ENCODE measurements at places on chromosomes 7 and 10.

DNA sequence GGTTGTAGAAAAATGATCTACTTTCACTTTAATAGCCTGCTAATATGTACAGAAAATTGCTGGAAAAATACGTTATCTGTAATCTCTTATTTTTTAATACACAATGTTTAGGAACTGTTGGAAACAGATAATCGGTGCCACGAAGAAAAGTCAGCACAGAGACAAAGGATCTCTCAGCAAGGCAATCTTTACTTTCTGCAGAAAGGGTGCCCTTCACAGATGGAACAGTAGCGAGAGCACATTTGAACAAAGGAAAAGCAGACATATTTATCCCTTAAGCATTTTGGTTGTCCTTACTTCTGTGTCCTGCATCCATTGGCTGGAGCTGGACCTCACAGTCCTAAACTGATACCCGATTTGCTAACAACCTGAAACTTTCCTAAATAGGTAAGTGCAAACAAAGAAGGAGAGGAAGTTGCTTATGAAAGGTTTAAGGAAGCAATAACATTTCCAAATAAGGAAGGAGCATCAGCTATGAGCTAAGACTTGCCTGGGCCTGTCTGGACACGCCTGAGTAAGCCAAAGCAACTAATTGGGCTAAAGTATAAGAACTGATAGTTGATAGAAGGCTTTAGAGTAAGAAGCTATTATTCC is 640.0 kb downstream of the SH2D4B start:
- no peak for DNase-seq

- DNase-seq: no peak
Measured at GRCh38 chr7:157964016-157964415, 623.6 kb downstream of the PTPRN2 start.

GRCh38 chr10:15457382-15457781 is 86.3 kb upstream of the FAM171A1 start:
- DNase-seq: no peak

GRCh38 chr7:114689406-114689805 is 232.5 kb upstream of the MDFIC start:
- no peak for DNase-seq

DNA sequence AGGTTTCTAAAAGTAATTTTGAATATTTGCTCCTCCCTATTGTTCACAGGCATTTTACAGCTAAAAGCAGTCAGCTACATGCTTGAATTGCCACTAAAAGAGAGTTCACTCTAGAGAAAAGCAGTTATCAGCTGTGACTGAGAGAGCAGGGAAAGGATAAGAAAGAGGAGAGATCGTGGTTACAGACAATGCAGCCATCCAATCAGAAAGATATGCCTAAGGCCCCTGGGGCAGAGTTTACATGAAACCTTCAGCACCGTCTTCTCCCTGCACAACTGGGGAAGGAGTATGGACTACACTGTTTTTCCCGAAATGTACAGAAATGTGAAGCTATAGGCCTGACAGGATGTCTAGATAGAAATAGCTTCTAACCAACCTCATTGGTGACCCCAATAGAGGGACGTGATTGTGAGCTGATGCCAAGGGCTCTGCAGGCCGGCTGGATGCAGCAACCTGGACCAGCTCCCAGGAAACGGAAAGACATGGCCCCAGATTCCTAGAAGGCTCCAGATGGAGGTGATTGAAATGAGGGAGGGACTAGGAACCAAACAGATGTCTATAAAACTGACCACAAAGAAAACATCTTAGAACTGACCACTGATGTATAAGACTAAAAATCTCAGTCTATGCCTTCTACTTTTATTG is 3.2 kb upstream of the VSTM4 start:
- DNase-seq: no peak

- DNase-seq: no peak
Measured at GRCh38 chr7:5359344-5359743, 64.3 kb downstream of the TNRC18 start.

DNA sequence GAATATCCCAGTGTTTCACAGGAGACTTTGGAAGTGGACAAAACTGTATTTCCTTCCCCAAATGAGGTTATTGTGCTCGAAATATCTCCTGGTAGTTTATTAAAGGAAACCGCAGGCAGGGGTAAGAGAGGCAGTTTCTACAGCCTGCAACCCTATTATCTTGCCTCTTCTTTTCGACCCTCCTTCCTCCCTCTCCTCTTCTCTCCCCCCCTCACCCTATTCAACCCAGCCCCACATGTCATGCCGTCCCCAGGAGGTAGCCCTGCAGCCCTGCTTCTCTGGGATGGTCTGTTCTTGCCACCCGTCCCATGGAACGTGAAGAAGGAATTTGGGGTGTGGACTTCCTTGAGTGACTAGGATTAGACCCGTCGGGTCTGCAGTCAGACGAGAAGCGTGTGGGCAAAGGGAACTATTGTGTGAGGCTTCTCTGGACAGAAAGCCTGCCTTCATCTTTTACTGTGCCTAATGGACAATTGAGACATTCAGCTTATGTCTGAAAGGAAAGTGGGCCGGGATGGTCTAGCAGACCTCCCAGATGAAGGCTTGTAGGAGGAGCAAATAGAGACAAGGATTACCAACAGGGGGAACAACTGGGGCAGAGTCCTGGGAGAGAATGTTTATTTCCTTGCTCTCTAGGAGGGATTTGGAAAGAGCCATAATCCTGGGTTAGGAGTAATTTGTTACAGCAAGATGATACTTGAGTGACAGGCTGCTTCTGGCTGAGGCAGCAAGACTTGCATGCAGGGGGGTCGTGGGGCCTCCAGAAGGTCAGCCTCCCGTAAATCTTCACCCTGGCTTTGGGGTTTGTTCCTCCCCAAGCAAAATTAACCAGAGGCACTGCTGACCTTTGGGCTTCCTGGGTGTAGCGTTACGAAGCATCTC is 77.8 kb downstream of the TCF7L2 start:
- DNase-seq: no peak

DNA sequence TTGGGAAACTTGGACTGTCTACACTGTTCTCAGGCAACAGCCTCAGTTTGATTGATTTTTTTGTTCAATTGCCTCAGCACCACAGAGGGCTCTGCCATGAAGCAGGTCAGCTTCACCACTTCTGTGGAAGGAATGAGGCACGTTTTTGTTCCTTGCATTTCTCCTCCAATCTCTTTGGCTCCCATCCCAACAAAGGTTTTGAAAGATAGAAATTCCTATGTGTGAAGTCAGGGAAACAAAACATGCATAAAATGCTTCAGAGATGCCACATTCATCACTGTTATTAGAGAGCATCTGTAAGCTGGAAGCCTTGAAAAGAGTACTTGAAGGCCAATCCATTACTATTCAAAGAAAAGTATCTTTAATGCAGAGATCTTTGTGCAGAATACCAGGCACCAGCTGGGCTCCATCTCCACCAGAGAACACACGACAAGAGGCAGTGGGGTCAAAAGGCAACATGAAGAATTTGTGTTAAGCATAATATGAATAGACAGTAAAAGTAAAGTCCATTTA is 249.1 kb upstream of the LYZL1 start:
- DNase-seq: no peak

GRCh38 chr7:132214452-132214851 is 361.8 kb downstream of the PLXNA4 start:
- DNase-seq: no peak

DNA sequence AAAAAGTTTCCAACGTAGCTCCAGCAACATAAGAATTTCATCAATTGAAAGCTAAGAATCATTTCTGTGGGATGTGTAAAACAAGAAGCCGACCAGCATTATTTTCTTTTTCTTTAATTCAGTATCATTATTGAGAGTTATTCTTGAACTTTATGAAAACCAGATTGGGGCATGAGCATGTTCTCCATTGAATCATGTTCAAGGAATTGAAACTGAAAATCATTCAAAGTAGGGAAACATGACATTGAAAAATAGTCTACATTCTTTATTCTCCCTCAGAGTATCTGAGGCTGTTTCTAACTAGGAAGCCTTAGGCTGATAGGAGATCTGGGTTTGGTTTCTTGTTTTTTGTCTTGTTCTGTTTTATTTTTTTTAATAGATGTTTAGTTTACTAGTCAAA is 253.7 kb downstream of the DYNC1I1 start:
- no peak for DNase-seq

- no peak for DNase-seq
Measured at GRCh38 chr10:35685402-35685801, 43.3 kb upstream of the FZD8 start.

DNA sequence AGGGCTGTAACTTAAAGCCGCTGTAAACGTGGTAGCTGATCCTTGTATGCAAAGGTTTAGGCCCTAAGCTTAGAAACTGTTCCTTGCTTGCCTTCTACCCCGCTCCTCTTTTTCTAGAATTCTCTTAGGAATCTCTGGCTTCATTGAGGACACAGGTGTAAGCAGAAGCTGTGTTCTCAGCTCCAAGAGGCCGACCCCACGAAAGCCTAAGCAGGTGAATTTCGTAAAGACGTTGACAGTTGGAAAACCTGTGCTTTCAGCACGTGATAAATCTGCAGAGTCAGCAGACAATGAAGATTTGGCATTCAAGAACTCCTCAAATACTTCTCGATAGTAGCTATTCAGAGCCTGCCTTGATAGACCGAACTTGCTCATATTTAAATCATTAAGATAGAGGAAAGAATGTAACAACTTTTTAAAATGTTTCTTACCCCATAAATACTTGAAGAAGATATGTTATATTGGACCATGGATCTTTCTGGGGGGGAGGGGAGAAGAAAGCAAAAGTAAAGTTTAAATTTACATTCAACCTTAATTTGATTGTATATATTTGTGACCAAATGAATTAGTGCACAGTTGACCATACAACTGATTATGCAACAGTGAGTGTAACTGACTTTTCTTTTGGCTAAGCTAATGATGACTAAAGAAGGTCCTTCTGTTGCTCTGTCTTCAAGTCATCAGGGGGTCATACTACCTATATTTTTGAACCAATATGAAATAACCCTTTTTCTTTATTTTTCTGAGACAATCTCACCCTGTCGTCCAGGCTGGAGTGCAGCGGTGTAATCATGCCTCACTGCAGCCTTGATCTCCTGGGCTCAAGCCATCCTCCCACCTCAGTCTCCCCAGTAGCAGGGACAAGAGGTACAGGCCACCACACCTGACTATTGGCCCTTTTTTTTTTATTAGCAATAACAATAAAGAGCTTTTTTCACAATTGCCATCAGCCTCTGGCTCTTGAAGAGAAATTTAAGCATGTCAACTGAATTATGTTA is 1.2 kb upstream of the GDI2 start:
- no peak for DNase-seq

DNA sequence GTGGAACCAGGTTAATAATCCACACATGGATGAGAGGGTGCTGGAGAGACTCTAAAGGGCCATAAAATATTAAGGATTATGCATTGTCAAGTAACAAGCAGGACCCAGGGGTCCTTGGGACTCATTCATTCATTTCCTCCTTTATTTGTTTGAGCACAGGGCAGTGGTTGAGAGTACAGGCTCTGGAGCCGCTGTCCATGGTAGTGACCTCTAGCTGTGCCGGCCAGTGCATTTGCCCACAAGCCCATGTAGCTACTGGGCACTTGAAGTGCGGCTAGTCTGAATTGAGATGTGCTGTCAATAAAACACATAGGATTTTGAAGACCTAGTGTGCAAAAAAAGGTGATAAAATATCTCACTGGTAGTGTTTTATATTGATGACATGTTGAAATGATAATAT is 137.6 kb downstream of the C10orf105 start:
- no peak for DNase-seq

- DNase-seq: no peak
Measured at GRCh38 chr7:102985176-102985783, 72.5 kb downstream of the LRRC17 start.

DNA sequence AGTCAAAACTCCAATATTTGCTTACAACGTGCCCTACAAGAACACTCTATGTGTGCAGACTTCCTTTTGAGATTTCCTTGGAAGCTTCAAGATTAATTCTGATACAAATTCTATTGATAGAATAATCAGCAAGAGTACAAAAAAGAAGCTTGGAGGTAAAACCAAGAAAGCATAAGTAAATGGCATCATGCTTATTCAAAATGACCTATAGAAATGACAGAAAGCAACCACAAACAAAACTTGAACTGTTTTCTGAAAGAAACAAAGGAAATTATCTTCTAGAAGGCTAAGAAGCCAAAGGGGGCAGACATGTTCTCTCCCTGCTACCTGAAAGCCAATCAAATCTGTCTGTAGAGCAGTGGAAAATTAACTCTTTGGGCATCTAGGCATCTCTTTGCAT is 73.0 kb downstream of the CTNNA3 start:
- no peak for DNase-seq

DNA sequence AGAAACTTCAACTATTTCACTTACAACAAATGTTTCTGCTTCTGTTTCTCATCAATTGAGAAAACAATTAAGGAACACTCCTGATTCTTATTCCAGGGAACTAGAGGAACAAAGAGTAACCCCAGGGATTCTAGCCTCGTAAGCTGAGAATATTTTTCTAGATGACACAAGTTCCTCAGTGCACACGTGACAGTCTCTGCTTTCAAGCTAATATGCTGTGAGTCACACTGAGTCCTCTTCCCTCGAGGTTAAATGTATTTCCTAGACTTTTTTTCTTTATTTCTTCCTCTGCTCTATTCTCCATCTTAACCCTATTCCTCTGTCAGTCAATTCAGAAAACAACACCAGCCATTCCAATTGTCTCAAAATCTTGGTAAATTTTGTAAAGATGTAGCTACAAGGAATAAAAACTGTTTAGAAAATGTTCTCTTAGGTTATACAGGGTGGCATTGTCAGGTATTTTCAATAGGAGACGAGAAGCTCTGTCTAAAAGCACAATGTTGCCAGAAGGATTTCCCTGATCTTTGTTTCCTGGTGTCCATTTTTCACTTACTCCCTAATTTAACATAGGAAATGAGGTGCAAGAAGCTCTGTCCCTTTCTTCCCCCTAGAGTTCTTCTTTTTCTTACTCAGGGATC is 5.8 kb upstream of the C1GALT1 start:
- peak; percentile 75 for DNase-seq

DNA sequence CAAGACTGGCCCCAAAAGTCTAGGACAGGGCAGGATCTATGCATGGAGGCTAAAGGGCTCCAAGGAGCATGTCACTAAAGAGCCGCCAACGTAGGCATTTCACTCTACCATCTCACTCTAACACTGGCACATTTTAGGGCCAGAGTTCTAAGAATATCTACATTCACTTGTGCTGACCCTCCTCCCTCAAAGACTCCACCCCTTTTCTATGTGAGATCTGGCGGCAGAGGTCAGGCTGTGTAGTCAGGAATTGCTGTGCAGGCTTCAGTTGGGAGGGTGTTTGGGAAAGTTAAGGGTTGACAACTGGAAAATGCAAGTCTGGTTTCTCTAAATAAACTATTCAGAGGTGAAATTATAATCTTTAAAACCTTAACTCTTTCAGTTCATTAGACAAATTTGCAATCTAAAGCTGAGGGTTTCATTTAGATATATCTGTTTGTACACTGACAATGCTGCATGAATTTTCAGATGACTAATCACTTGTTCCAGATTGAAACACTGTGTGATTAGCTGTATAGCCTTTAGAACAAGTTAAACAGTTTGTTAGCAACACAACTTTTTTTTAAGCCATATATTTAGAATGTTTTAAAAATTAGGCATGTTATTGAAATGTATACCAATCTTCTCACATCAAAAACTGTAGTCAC is 18.2 kb downstream of the LMOD2 start:
- DNase-seq: no peak

- no peak for DNase-seq
Measured at GRCh38 chr7:151624246-151624928, 104.7 kb upstream of the RHEB start.

- no peak for DNase-seq
Measured at GRCh38 chr10:79270466-79271246, 76.6 kb upstream of the PPIF start.

Data from epithelial cell of prostate (primary cell).